NCI-H1436 (cell line): ENCODE measurements at places on chromosomes 6 and 20.

GRCh38 chr20:3420211-3420707 lies 12.8 kb upstream of the DNAAF9 start:
- no peak for DNase-seq

GRCh38 chr20:12318043-12318442 lies 400.4 kb downstream of the BTBD3 start:
- DNase-seq, result no peak

DNA sequence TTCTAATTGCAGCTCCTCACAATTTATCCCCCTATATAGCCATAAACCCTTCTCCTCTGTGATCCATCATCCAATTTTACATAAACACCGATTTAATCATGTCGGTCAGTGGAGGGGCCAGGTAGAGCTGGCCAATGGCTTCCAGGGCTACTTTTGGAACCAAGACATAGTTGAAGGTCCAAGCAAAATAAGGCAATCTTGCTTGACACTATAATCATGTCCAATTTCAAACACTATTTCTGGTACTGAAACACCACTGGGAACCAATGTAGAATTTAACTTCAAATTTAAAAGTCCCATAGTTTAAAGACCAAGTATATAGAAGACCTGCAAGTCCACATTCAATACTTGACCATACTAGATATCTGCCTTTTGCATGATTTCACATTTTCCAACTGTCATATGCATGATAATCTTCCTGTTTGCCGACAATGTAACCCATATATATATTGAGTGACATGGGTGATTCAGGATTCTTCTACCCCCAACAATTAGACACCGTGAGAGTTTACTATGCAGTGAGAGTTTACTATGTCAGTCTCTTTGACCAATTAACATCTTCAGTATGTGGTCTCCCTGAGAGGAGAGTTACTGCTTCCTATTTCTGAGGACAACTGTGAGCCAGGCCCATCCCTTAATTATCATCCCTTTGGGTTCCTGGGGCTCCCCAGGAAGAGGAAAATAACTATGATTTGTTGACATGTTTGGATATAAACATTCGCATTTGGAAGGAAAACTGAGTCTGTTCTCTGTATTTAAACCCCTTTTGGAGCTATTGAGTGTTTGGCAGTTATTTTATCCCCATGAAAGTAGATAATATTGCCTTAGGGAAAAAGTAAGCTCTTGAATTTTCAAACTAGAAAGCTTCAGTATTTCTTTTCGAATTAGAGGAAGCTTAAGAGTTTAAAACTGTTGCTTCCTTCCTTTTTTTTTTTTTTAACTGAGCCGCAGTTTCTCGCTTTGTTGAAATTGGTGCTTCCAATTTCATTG lies 31.8 kb downstream of the SAMD3 start:
- DNase-seq, result no peak

DNA sequence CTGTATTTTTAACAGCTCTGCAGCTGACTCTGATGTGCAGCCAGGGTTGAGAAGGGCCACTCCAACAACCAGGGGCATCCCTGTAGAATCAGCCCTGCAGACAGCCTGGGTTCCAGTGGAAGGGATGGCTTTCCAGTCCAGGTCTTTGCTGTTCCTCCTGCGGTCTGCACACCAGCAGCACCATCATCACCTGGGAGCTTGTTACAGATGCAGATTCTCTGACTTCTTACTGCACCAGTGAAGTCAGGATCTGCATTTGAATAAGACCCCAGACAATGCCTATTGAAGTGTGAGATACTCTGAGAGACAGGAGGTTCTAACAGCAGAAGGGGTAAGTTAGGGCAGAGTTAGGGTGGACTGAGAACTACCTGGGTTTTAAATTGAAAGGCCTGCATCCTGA lies 151.3 kb downstream of the F13A1 start:
- no peak for DNase-seq

DNA sequence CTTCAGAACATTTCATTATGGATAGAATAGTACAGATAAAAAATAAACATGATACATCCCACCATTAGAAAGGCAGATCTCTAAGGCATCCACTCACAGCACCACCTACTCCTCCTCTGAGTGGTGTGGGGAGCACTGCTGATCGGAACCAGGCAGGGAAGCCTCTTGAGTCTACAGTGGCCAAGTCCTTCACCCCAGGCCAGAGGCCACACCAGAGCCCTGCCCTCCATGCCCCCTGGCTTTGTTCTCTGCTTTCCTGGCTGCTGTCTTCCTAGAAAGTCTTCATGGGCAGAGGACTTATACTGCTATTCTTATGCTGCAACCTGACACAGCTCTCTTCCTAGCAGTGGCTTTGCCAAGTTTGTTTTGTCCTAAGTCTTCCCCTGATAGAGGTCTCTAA lies 201.8 kb upstream of the THBS2 start:
- DNase-seq, result no peak

GRCh38 chr6:114039841-114040240 lies 68.9 kb upstream of the HDAC2 start:
- no peak for DNase-seq

GRCh38 chr6:168155193-168155592 lies 76.2 kb upstream of the FRMD1 start:
- DNase-seq, result no peak

DNA sequence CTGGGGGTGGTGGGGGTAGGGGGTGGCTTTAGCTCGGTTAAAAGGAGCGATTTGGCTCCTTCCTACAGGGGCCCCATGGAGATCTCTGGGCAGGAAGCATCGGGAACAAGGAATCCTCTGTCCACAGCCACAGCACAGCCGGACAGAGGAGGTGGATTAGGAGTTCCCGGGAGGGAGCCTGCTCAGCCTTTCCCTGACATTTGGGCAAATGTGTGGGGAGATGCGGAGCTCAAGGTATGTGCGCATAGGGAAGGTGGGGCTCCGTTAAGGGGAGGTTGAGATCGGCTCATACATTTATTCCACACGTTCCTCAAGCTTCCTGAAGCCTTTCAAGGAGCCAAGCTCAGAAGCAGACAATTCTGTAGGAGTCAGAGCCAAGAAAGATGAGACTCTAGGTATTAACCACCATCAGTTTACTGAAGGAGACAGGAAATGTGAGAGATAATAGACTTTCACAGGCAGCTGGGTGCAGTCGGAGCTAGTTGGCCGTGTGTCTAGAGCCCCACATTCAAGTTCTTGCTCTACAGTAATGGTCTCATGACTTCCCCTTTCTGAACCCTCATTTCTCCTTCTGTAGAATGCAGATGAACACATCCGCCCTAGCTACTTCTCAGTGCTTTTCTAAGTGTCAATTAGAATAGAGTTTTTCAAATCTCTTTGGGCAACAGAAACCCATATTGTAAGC lies 40.8 kb upstream of the EPB41L1 start:
- no peak for DNase-seq

DNA sequence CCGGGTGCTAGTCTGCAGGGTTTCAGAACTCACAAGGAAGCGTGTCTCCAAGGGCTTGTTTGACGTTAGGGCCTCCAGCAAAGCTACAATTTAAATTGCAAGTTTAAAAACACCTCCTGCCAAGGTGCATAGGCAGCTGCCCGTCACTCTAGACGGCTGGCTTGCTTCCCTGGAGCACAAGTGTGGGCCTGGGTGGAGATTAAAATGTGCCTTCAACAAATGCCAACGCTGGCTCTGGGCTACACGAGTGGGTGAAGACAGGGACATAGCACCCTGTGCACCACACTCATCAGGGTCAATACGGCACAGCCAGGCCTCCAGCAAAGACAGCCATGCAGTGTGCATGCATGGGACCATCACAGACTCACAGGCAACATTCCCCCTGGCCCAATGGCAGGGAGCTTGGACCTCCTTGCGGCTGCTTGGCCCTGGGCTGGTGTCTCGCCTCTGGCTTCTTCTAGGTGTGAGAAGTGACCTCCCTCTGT lies 48.4 kb upstream of the FRMD1 start:
- no peak for DNase-seq

DNA sequence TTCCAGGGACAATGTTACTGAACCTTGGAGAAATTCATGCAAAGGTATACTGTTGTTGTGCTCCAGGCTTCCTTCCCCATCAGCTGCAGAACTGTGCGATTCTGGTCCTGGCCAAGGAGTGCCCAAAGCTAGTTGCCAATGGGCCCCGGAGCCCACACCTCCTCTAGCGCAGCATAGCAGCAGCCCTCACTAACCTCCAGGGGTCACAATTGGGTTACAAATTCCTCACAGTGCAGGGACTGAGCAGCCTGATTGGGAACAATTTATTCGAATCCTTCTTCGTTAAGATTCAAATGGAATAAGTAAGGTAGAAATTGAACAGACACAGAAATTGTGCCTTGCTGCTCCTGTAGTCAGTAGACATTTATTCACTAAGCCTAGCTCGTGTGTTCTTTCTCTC lies 284.9 kb downstream of the PRKN start:
- DNase-seq, result no peak

DNA sequence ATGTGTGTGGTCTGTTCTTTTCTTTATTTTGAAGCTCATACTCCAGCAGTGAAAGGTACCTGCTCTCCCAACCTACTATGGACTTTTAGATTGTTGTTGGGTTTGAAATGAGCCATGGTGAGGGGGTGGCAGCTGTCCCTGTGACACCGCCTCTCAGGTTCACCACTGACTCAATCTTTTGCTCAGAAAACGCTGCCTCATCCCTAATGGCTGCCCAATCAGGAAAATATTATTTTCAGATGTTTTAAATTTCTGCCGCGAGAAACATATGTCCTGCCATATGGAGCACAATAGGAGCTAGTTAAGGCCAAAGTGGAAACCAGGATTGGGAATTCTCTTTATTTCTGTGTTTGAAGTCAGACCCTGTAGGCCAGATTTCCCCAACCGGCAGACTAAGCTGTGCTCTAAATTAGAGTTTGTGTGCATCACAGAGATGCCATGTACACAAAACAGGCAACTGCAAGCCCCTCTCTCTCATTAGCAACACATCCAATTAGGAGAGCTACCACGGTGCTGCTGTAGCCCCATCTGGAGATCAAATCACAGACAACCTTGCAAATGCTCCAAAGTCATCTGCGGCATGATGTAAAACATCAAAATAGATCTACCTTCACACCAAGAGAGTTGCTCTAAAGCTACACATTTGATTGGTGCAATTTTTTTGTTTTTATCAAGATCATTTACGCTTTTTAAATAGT lies 144.1 kb upstream of the BACH2 start:
- DNase-seq, result no peak

DNA sequence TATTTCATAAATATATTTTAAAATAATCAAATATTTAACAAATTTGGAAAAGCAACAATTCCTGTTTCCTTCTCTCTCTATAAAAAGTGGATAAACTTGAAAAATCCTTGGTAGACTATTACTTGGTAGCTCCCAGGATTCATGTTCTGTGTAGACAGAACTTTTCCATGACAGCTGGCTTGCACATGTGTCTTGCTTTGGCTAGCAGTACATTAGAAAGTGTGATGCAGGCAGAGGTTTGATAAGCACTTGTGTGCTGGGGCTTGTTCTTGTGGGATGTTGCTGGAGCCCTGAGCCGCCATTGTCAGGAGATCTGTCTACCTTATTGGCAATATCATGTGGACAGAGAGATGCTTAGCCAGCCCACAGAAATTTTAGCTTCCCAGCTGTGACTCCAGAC lies 327.2 kb downstream of the CDKAL1 start:
- no peak for DNase-seq

- DNase-seq, result no peak
Measured at GRCh38 chr6:39037082-39037508, 11.5 kb upstream of the GLP1R start.

DNA sequence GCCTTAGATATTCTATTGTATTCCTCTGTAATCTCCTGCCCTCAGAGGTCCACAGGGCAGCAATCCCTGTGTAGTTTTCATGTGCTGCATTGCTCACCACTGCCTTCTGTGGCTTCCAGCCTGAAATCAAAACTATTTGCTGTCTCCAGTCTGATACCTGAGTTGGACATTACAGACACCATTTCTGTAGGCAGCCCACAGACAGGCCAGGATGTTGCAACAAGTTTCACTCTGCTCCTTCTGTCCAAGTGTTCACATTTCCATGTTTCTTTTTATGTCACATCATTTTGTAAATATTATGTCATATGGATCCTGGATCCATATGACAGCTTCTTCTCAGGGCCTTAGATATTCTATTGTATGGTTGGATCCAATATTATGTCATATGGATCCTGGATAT lies 21.7 kb downstream of the ECI2 start:
- no peak for DNase-seq

- DNase-seq, result no peak
Measured at GRCh38 chr6:143429970-143430369, 20.5 kb downstream of the ADAT2 start.

GRCh38 chr6:113854531-113855499 lies 2.3 kb upstream of the MARCKS start:
- peak; percentile 94 for DNase-seq

GRCh38 chr20:39630215-39630908 lies 668.2 kb downstream of the DHX35 start:
- no peak for DNase-seq
